Activated T-helper 17 cell treated with anti-CD3 and anti-CD28 coated beads, Interleukin-2, amount 50 U/mL, for 72 hours (primary cell): ENCODE measurements at places on chromosomes 5 and 9. TPM values are rescaled to one million over a fixed set of nuclear protein-coding genes. Genes with fewer than 3 reads are reported as not detected.

Gene AK8
- 0.66 TPM for total RNA-seq

Gene NTRK2
- 9.6 TPM for total RNA-seq

Gene C1QTNF2
- not detected for total RNA-seq

Gene FOXD4L3
- not detected for total RNA-seq

Gene GABRA6
- total RNA-seq: not detected
